ENCODE measurements at places on chromosomes 16 and 17. TPM values are rescaled to one million over a fixed set of nuclear protein-coding genes. Genes with fewer than 3 reads are reported as not detected.

Gene BRCA1
- total RNA-seq, result 19.4 TPM

Gene OR3A3
- not detected for total RNA-seq

Gene CD300A
- not detected for total RNA-seq

Gene HSD3B7
- total RNA-seq, result 6.9 TPM

Gene ARL4D
- total RNA-seq, result 8.3 TPM

Gene RNF40
- total RNA-seq, result 107 TPM

Gene SLFN13
- 14.3 TPM for total RNA-seq

Gene OR4D1
- not detected for total RNA-seq

Gene HCRT
- total RNA-seq, result not detected

Gene GSG1L
- total RNA-seq, result 1.4 TPM

Gene DHRS11
- total RNA-seq, result 30.0 TPM

Gene BAHCC1
- total RNA-seq, result 74.3 TPM

Gene NDE1
- 34.9 TPM for total RNA-seq

Gene CXCL16
- 23.0 TPM for total RNA-seq

Gene CDYL2
- total RNA-seq, result 6.3 TPM

Gene CRYM
- 3.7 TPM for total RNA-seq

Gene GDPD3
- total RNA-seq, result 23.2 TPM

Gene TBX6
- total RNA-seq, result 1.6 TPM

Measured in type B pancreatic cell (in vitro differentiated cells).